ENCODE measurements at places on chromosomes 7 and 10.
A peak's percentile ranks its signal among the peaks of the same experiment; 100 is the strongest.

GRCh38 chr10:129332476-129332875 is 134.6 kb upstream of the MGMT start:
- ATAC-seq, result peak; percentile 64

DNA sequence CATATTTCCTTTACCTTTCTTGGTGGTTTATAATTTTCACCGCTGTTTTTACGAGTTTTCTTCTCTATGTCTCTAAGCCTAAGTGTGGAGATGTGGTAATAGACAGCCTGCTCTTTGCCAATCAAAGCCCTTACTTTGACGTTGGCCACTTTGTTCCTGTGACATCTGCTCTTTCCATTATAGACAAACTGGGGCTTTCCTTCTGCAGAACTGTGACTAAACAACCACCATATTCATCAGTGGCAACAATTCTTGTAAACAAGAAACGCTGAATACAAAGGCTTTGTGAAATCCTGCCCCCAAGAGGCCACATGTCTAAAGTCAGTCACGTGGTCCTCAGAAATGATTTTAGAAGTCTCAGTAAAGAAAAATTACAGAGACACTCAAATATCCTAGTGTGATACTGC is 59.6 kb upstream of the CAPZA2 start:
- ATAC-seq, result peak; percentile 50

DNA sequence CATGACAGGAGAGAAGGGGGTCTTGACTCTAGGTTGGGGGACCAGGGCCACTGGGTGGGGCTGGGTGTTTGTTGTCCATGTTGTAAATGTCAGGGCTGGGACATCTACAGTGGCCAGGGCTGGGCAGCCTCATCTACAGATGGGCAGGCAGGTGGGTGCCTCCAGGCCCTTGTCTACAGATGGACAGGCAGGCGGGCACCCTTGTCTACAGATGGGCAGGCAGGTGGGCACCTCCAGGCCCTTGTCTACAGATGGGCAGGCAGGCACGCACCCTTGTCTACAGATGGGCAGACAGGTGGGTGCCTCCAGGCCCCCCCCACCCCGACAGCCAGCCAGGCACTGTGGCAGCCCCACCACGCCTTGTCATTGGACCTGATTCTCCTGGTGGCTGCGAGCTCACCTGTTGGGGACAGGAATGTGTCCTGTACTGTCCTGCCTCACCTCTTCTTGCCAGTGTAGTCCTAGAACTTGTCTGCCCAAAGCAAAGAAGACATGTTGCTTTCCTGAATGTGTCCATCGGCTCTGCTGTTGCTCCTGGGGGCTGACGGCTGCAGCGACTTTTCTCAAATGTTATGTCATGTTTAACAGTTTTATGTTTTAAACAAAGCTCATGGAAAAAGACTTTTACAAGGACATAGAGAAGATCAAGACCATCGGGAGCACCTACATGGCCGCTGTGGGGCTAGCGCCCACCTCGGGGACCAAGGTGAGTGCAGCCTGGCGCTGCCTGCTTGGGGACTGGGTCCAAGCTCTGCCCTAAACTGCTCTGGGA is 129.9 kb downstream of the ADCY1 start:
- ATAC-seq, result no peak

GRCh38 chr10:33616956-33617355 is 282.5 kb upstream of the NRP1 start:
- peak; percentile 70 for ATAC-seq

- ATAC-seq, result peak; percentile 26
Measured at GRCh38 chr7:150974468-150975391, 3.4 kb downstream of the KCNH2 start.

- peak; percentile 54 for ATAC-seq
Measured at GRCh38 chr7:47557694-47558670, 23.9 kb downstream of the TNS3 start.

- no peak for ATAC-seq
Measured at GRCh38 chr10:42936580-42936979, 140.3 kb upstream of the RET start.

DNA sequence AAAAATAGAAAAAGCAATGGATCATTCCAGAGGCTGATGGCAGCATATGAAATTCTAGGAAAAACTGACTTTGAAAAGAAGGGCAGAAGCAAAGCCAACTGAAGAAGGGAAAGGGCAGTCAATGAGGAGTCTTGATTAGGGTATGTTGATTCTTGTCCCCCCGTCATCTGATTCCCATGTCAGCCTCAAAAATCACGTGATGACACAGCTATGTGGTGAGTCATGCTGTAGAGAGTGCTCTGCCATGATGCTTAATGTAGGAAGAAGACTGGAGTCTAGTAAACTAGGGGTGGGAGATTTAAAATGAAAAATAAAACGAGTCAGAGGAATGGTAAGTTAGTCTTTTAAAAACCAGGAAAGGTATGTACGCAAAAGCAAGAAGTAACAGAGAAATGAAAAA is 3.9 kb upstream of the POU6F2 start:
- no peak for ATAC-seq

- ATAC-seq, result peak; percentile 83
Measured at GRCh38 chr7:15628876-15629275, 57.6 kb downstream of the MEOX2 start.

GRCh38 chr7:117112640-117113039 is 159.3 kb downstream of the ST7 start:
- ATAC-seq, result no peak

- ATAC-seq, result no peak
Measured at GRCh38 chr7:35630024-35630972, 64.6 kb downstream of the HERPUD2 start.

GRCh38 chr7:125814100-125814499 is 884.5 kb upstream of the POT1 start:
- no peak for ATAC-seq

DNA sequence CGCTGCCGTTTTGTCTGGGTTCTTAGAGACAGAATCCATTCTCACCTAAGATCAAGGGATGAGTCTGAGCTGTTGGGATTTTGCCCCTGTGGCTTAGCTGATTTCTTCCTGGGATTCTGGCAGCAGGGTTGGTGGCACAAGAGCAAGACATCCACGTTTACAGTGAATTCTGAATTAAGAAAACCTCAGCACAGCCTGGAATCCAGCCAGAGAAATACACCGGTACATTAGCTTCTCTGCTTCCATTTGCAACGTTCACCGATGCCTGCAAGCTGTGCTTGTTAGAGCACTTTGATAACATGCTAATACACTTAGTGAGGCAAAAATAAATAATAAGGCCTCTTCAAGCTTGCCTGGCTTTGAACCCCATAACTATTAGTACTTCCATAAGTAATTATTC is 569.8 kb downstream of the CALN1 start:
- no peak for ATAC-seq

DNA sequence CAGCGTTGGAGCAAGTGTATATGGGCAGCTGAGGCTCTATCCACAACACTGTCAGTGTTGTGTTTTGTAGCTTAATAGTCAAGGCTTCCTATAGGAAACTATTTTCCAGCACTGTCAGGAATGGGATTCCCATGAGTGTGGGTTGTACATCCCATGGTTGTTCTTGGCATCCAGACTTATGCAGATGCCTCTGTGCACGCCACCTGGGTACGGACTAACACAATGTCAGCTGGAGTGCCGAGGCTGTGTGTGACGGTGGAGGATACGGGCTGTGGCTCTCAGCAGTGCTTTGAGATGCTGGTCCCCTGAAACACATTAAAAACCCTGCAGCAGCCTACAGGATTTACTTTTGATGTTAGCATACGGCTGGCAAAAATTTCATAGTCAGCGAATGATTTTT is 350.0 kb downstream of the ACTR3B start:
- no peak for ATAC-seq

DNA sequence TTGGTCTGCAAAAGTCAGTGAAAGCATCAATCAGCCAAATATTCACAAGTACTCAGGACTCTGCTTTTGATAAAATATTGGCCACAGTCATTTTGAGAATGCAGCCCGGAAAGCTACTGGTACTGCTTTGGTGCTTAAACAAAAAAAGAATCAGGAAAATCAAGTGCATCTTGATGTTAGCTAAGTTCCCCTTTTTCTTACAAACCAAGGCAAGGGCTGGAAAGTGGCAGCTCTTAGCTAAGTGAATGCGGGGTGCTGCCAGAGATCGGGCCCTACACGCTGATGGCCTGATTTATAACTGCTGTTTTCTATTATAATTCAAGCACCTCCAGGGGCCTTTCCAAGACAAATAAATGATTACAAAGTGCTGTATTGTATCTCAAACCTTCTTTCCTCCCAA is 136.8 kb upstream of the MGMT start:
- ATAC-seq, result no peak

DNA sequence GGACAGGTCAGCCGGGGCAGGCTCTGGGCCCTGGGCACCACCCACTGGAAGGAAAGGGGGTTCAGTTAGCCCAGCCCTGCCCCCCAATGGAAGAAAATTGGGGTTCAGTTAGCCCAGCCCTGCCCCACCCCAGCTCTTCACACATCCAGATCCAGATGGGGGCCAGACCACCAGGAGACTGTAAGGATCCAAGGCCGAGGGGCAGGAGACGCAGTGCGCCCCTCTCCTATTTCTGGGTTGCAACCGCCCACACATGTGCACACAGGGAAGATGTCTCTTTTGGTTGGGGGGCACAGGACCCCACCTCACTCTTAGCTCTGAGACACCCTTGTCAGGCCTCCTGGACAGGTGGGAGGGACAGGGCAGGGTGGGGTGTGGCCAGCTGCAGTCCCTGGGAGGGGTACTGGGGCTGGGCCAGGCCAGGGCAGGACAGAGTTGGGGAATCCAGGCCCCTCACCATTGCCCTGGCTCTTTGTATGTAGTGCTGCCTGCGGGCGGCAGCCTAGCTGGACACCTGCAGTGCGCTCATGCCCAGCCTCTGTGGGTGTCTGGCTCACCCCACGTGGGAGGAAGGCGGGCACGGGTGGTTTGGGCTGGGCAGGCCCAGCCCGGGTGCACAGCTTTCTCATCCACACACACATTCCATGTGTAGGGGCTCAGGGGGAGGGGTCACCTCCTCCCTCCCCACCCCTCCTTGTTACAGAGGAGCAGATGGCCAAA is 141.2 kb downstream of the LHPP start:
- ATAC-seq, result no peak

- no peak for ATAC-seq
Measured at GRCh38 chr7:80488406-80488805, 23.5 kb downstream of the GNAT3 start.

DNA sequence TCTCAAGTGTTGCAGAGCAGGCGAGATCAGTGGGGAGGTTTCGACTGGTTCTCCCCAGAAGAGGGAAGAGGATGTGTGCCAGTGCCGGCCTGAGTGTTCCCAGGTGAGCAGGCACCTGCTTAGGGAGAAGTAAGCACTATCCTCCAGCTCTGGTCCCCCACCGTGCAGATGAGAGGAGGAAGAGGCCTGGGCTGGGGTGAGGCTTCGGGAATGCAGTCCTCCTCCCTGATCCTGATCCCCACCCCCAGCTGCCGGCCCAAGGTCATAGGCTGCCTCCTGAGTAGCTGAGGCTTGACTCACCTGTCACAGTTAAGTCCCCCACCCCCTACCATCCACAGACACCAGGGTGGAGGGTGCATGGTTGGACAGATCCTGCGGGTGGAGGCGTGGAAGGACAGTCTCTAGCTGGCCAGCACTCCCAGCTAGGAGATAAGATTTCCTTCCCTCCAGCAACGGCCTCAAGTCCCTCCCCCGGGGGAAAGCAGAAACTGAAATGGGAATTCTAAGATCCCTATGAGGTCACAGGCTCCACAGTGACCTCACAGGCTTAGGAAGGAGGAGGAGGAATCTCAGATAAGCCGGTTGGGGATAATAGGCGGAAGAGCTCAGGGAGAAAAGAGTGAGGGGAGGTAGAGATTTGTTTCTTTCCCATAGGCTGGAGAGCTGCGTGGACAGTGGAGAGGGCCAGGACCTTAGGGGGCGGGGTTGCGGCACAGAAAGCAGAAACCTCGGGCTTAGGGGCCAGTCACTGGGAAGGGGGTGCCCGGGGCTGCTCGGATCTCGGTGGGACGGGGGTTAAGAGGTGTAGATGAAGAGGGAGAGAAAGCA is 1.0 kb downstream of the LRCH4 start:
- no peak for ATAC-seq

DNA sequence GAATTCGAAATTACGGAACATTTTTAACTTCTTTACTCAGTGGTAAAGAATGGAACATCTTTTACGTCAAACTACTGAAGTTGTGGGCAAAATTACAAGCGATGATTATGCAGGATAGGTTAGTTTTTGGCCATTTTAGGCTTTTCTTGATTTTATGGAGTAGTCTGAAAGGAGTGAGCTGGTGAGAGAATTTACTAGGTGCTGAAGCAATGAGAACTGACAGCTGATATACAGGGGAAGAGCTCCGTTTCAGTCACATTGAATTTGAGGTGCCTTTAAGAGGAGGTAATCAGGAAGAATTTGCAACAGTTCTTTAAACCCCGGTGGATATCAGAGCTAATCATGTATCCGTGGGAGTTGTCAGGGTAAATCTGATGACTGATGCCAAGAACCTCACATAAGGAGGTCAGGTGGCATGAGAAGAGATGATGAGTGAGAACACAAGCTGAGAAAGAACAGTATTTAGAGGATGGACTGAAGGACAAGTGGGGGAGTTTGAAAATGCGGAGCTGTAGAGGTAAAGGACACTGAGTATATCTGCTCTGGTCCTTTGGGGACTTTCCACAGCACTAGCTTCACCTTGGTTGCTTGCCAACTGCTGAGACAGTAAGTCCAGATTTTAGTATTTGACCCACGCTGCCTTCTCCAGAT is 104.3 kb downstream of the AHR start:
- ATAC-seq, result no peak

DNA sequence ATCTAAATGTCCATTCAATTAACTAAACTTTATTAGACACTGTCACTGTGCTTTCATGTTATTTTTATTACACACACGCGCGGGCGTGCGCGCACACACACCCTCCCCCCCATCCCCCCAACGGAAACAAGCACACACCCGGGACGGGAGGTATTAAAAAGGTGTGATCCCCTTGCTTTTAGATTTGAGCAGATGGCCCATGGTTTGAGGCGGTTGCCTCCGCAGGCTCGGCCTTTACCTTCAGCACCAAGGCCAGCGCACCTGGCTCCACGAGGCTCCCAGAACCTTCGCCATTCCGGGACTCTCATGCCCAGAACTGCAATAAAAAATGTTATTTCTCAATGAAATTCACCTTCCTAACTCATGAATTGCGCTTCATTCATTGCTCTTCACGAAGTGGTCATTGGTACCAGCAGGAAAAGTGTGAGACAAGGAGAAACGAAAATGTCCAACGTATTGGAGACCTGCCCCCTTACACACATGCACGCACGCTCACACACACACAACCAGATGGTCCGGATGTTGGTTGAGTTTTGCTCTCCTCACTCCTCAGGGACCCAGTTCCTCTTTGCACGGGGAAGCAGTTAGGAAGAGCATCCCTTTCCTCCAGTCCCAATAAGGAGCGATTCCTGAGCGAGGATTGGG is 20.8 kb upstream of the PTF1A start:
- ATAC-seq, result no peak

- ATAC-seq, result no peak
Measured at GRCh38 chr7:117995850-117996650, 122.8 kb upstream of the CTTNBP2 start.

GRCh38 chr10:50347394-50347802 is 96.1 kb upstream of the ASAH2 start:
- no peak for ATAC-seq

DNA sequence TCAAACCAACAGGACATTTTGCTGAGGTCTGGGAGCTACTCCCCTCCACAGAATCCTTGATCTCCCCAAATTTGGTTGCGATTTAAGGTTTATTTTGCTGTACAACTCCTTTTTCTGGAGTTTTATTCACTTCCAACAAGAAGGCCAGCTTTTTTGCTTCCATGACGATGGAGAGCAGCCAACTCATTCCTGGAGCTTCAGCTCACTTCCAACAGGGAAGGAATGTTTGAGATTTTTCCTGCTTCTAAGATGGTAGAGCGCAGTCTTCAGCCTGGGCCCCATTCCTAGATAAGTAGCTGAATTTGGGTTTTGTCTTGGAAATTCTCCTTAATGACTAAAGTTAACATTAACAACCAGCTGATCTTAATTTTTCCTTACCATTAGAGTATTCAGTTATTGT is 30.9 kb upstream of the CREB3L2 start:
- no peak for ATAC-seq
